ENCODE measurements at places on chromosomes 3 and 15.

DNA sequence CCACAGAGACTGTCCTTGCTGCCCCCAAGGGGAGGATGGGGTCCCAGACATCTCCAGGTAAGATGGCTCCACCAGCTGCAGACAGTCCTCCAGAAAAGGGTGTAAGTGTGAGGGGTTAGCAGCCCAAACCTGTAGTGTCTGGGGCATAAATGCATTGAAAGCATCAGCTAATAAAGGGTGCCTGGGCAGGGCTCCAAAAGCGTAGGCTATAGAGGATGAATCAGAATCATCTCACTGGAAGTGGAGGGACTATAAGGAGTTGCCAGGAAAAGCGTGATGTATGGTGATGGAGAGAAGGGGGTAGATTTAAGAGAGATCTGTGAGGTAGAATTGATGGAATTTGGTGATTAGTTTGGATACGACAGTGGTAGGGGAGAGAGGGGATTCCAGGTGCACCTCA is 79.9 kb upstream of the ONECUT1 start:
- no peak for DNase-seq

- no peak for DNase-seq
These were observed 122.4 kb downstream of the RAP2B start for GRCh38 chr3:153284282-153284938.

- DNase-seq = no peak
These were observed 28.7 kb downstream of the ZIC4 start for GRCh38 chr3:147377412-147378367.

GRCh38 chr3:148372206-148372875 is 325.4 kb upstream of the AGTR1 start:
- DNase-seq = no peak

DNA sequence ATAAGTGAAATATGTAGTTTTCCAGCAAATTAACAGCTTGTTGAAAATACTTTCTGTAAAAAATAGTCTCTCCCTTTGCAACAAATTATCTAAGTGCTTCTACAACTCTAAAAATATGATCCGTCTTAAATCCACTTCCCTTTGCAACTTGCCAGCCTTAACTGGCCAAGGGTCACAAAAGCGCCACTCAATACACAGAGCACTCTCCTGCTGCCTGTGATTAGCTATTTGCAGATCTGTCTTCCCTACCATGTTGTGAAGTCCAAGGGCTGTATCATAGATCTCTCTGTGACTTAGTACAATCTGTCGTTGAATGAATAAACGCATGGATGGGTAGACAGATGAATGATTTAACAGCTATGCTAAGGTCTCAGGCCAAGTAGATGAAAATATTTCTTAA is 76.2 kb downstream of the ITGB5 start:
- no peak for DNase-seq

- DNase-seq = no peak
These were observed 52.3 kb downstream of the MAP2K5 start for GRCh38 chr15:67594770-67595169.

DNA sequence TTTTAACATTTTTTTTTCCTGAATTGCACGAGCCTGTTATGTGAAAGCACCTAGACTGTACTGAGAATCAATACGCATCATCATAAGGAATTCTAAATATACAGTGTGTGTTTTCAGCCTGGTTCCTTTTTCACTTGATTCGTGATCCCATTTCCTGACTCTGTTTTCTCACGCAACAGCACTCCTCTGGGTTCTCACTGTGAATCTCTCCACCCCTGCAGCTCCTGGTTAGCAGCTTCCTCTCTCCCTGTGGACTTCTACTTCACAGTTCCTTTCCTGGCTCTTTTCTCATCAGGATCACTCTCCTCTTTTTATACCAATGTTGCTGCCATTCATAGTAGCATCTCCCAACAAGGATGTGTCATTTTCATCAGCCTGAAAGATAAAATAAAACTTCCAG is 297.2 kb downstream of the CADM2 start:
- DNase-seq = no peak

- no peak for DNase-seq
These were observed 86.9 kb downstream of the SEMA5B start for GRCh38 chr3:122940628-122941086.

DNA sequence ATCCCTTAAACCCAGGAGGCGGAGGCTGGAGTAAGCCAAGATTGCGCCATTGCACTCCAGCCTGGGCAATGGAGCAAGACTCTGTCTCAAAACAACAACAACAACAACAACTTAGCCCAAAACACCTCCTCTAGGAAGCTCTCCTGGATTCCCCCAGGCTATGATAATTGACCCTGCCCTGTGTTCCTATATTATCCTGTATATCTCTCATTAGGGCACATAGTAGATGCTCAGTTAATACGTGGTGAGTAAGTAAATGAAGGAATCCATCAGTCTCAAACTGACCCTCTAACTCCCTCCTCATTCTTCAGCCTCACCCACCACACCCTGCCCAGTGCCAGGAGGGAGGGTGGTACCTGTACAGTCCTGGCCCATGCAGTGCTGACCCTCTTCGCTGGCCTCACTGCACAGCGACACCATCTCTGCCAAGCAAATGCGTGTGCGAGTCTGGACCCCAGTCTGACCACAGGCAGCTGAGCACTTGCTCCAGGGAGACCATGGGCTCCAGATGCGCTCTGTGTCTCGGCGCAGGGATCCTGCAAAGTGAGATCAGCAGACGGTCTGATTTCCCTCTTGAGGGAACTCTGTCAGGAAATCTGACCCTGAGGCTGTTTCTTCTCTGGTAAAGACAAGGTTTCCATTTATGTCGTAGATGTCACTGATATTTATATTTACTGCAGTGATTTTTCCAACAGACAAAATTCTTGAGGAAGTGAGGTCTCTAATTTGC is 6.2 kb downstream of the CILP start:
- no peak for DNase-seq

- no peak for DNase-seq
These were observed 43.4 kb upstream of the SLC6A1 start for GRCh38 chr3:10949197-10949596.

DNA sequence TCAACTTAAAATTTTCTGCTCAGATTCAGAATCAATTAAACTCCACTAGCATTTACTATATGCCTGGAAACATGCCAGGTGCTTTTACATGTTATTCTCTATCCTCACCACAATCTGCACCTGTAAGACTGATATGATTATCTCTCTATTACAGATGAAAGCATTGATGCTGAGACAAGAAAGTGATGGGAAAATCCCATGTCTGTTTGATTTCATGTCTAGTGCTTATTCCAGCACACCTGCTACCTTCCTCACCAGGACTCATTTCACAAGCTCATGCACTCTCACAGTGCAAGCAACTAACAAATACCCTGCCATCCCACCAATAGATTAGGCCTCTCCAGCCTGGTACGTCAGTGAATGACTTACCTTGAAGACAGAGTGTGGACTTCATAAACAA is 25.0 kb upstream of the BCL6 start:
- no peak for DNase-seq

DNA sequence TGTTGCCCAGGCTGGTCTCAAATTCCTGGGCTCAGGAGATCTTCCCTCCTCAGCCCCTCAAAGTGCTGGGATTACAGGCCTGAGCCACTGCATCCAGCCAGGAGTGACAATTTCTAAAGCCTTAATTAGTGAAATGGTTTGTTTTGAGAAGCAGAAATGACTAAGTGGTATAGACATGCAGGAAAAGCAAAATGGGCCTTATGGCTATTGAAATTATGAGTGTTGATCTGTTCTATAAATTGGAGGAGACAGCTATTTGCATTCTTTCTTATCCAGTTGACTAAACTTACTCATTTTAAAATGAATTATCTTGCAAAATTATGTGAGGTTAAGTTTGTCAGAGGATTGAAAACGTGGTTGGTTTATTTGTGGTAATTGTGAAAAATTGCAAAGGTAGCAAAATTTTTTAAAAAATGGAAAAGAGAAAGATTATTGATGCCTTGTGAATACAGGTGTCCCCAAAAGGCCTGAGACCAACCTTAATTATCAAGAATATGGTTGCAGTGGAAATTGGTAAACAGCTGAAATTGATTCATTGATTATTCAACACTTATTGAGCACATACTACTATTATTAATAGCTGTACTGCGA is 7.9 kb downstream of the RAP2B start:
- no peak for DNase-seq

GRCh38 chr3:18438586-18438985 is 13.4 kb upstream of the SATB1 start:
- no peak for DNase-seq

DNA sequence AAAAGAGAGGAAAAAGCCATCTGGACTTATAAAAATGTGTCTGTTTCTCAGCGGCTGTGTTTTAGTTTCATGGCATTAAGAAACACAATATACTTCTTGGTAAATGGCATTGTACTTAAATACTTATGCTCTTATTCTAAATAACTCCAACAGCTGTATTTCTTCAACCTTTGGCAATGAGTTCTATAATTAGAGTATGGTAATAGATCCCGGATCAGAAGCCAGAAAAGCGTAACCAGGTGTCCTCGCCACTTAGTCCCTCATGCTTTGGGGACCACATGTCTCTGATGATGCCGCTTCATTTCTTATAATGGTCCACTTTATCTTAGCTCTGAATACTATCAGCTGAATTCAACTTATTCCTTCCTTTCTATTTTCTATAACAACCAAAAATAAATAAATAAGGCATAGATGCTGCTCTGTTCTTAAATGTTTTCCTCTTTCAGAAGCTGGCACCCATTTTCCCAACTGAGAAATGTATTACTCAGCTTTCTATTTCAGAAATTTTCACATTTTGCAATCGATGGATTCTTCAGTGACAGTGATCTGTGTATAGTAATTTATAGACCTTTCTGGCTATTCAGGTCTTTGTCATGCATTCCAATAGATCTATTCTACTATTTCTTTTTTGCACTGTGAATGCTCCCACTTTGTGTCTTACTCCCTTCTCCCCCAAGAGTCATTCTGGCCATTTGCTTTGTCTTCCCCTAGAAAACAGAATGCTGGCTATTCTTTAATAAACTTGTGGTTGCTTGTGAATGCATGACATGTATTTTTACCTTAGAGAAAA is 87.6 kb upstream of the KBTBD8 start:
- DNase-seq = no peak

GRCh38 chr3:147755310-147755709 is 346.1 kb downstream of the ZIC1 start:
- no peak for DNase-seq

DNA sequence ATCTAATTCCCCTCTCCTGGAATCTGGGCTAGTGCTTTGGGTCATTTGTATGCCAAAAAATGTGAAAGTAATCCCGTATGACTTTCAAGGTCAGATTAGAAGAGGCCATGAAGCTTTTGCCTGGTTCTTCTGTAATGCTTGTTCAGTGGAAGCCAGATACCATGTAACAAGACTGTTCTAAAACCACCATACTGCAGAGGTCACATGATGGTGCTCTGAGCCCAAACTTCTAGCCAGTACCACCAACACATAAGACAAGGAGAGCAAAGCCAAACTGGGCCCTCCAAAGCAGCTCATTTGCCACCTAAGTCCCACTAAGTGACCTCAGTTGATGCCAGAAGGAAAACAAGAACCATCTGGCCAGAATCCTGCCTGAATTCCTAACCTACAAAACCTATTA is 64.3 kb upstream of the MELTF start:
- no peak for DNase-seq

DNA sequence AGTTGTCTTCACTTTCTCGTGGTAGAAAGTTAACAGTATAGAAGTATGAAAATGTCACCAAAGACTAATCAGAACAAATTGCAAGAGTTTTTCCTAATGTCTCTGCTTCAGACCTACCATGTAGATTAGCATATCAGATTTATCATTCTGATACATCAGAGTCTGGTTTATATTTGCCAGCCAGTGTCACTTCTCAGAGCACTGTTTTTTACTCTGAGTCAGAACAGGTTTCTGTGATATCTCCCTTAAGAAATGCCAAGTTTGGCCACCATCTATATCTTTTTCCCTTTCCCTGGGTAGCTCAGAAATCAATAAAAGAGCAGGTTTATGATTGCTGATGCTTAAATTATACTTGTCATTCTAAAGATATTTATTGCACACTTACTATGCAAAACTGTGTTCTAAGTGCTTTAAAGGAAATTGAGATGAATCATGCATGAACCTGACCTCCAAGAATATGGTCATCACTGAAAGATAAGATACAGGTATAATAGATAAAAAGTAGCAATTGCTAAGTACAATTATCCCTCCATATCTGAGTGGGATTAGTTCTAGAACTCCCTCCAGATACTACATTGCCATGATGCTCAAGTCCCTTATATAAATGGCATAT is 672.7 kb upstream of the NAALADL2 start:
- DNase-seq = no peak

- DNase-seq = no peak
These were observed 10.6 kb upstream of the UTS2B start for GRCh38 chr3:191340966-191341365.

DNA sequence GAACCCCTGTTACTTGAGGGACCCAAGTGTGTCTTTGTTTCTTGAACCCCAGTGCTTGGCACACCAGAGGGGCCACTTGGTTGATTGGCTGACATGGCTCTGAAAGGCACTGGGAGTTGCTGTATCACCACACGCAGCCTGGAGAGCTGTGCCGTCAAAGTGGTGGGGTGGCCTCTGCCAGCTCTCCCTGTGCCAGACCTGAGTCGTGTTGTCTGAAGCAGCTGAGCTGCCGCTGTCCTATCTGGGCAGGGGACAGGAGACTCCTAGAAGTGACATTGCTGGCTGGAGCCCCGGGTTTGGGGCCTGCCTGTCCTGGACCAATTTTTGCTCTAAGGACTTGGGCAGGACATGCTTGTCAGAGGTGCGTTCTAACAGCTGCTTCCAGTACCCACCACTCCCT is 5.5 kb upstream of the SNX22 start:
- DNase-seq = no peak

DNA sequence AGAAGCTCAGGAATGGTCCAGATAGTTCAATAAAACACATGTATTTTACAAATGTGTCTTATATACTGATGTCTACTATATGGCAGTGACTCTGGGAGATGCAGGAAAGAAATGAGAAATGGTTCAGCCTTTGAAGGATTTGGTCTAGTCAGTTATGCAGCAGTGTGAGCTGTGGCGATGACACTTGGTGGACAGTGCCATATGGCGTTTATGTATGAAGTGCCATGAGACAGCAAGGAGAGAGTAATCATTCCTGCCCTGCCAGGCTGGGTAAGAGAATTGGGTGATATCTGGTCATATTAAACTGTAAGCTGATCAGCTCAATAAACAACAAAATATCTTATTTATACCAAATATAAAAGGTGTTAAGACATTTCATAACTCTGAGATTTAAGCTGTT is 47.6 kb upstream of the ANP32A start:
- DNase-seq = no peak
